Endothelial cell (in vitro differentiated cells): ENCODE measurements at places on chromosomes 11 and 22.
A peak's percentile ranks its signal among the peaks of the same experiment; 100 is the strongest.

DNA sequence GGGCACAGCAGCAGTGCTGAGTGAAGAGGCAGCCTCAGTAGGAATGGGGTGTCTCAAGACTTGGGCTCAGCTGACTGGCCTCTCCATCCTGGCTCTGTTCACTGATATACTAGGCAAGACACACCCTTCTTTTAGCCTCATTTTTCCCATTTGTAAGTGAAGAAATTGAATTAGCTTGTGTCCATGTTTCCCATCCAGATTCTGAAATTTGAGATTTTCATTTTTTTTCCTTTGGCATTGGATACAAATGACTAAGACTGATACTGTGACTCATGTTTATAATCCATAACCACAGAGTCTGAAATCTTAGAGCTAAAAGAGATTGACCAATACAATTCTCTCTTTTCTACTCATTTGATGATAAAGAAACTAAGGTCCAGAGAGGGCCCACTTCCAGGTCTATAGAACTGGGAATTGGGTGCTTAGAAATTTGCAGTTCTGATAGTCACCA is 110.9 kb downstream of the KCNC1 start:
- no peak for DNase-seq

GRCh38 chr11:35836205-35836604 is 107.7 kb upstream of the LDLRAD3 start:
- DNase-seq = no peak

DNA sequence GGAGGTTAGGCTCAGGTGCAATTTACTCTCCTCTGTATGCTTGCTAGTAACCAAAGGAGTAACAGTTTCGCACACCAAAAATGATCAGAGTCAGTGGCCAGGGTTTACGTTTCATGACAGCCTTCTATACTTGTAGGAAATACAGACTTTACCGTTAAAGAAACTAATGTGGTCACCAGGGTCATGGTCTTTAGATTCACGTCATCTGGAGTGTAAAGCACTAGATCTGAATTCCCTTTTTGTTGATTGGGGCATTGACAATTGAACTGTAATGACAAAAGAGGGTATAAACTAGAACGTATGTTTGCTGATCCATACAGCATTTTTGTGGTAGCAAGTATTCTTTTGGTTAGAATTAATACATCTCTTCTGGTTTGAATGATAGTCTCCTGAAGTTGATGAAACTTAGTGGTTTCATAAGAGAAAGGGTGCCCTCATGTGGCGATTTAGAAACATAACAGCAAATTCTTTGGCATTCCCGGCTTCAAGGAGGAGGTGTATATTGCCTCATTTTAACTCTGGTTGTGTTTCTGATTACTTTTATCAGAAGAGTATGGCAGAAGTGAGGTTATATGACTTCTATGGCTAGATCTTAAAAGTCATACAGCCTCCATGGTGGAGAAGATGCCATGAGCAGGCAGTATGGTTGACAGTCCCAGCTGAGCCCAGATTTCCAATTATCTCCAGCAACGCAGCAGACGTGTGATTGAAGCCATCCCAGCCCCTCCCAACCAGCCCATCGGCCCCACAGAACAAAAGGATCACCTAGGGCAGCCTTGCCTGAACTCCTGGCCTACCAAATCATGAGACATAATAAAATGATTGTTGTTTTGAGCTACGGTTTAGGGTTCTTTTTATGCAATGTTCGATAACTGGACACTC is 35.1 kb downstream of the MMP7 start:
- peak; percentile 49 for DNase-seq

GRCh38 chr11:78742430-78742829 is 167.8 kb upstream of the NARS2 start:
- no peak for DNase-seq

DNA sequence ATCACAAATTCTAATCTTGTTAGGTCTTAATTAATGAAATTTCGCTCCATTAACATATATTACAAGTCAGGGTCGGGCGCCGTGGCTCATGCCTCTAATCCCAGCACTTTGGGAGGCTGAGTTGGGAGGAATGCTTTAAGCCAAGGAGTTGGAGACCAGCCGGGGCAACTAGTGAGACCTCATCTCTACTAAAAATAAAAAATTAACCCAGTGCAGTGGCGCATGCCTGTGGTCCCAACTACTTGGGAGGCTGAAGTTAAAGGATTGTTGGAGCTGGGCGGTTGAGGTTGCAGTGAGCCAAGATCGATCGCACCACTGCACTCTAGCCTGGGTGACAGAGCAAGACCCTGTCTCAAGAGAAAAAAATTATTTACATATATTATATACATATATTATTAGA is 1.9 kb downstream of the TMA7B start:
- no peak for DNase-seq

DNA sequence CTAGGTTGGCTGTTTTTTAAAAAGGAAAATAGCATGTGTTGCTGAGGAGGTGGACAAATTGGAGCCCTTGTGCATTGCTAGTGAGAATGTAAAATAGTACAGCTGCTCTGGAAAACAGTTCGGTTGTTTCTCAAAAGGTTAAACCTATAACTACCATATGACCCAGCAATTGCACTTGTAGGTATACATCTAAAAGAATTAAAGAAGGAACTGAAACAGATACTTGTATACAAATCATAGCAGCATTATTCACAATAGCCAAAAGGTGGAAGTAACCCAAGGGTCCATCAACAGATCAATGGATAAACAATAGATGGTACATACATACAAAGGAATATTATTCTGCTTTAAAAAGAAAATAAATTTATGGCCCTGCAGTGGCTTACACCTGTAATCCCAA is 111.4 kb downstream of the CSTPP1 start:
- DNase-seq = no peak

GRCh38 chr22:37015587-37015878 is 3.7 kb downstream of the TST start:
- no peak for DNase-seq

DNA sequence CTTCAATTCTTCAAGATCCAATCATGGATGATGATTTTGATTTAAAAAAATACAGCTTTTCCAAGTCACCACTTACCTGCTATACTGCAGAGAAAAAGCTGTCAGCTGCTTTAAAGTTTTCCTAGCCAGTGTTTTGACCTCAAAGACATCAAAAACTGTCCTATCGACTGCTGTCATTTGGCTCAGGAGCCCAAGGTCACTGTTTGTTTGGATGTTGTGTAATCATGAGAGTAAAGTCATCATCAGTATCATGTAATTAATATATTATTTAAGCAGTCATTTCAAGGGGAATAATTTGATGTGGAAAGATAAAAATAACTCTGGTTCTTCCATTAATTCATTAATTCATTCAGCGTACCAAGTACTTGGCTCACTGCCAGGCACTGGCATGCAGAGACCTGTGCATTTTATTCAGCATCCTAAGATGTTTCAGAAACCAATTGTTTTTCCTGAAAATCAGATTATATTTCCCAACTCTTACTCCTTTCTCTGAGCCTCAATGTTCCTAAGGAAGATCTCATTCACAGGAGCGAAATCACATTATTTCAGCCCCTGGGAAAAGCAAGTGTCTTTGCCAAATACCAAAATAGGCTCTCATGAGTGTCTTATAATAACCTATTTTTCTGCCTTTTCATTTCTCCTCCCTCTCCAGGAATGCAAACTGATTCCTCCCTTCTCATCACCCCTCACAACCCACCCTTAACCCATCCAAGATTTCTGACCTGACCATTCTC is 59.9 kb downstream of the SLC1A2 start:
- no peak for DNase-seq

GRCh38 chr11:46942172-46942571 is 5.6 kb downstream of the CSTPP1 start:
- no peak for DNase-seq

- no peak for DNase-seq
Measured at GRCh38 chr22:24435861-24436371, 8.5 kb downstream of the ADORA2A start.

DNA sequence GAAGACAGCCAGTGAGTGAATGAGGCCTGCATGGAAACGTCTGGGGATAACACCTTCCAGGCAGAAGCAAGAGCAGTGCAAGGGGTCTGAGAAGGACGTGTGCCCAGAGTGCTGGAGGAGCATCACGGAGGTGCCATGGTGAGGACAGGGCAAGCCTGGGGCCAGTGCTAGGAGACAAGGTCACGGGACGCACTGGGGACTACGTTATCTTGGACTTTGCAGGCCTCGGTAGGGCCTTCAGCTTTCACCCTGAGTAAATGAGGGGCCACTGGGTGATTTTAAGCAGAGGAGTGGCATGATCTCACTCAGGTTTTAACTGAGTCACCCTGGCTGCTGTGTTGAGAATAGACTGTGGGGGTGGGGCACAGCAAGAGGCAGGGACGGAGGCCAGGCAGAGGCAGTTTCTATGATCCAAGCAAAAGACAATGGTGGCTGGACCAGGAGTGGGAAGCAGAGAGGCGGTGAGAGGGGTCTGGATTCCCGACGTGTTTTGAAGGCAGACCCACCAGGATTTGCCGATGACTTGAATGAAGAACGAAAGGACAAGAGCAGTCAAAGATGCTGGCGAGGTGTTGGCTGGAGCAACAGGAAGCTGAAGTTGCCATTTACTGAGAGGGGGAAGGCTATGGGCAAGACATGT is 102.7 kb upstream of the PARVA start:
- no peak for DNase-seq
